Fibroblast of the conjunctiva (primary cell): ENCODE measurements at places on chromosomes 11 and 22.

DNA sequence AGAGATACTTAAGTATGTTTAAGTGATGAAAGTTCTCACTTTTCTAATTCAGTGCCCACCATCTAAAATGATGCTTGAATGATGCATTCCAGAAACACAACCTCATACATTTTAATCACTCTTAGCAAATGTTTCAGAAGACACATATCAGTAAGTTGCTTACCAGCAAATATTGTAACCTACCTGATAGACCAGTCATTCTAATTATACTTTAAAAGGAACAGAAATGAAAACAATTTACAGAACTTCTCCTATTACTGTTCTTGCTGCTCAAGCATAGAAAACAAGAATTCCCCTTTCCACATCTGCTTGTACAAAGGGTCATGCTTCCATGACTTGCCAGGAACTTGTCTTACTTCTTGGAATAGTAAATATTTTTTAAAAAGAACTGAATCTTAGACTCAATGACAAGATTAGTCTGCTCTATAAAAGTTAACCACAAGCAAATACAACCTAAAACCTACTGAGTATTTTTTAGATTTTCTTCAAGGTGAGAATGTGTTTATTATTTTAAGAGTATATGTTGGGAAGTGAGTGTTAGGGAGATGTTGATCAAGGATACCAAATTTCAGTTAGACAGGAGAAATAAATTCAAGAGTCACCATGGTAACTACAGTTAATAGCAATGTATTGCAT is 82.0 kb upstream of the SC5D start:
- no peak for DNase-seq

DNA sequence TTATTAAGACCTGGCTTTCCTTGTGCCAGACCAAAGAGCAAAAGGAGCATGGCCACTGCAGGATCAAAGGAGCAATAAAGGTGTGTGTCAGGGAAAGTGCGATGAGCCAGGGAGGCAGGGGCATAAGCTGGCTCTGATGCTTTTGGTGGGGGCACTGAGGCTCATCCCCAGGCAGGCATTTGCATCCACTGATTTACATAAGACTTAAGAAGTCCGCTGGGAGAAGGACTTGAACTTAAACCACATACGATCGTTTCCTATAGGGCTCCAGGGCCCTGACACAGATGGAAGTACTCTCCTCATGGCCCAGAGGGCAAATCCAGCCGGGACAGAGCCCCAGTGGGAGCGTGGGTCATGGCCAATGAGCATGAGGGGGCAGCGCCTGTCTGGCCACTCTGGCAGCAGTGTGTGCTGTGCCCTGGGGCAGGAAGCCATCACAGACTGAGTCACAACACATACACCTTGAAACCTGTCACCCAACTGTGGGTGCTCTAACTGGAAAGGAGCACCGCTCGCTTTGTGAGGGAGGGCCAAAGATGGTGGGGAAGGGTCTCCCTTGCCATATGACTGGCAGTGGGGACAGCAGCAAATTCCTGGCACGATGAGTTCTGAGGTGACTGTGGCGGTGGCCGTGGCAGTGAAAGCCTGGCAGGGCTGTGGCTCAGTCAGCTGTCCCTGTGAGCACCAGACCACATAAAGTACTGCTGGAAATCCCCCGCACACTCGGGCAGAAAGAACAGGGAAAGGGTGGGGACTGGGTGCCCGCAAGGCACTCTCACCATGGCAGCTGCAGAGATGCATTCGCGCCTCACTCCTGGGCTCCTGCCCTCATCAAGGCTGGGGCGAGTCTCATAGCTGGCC is 79.4 kb upstream of the LMO1 start:
- DNase-seq: no peak

DNA sequence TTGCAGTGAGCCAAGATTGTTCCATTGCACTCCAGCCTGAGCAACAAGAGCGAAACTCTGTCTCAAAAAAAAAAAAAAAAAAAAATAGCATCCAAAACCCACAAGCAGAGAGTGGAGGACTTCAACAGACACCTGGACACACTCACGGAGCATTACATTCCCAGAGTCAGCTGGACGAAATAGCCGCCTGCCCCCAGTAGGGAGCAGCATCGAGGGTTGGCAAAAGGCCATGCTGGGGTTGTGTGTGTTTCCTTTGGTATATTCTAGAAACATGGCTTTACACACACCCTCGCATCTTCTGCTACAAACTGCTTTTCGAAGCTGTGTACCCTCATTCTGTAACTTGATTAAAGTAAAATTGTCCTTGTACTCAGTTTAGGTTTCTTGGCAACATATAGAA is 5.3 kb downstream of the ADA2 start:
- no peak for DNase-seq

GRCh38 chr11:46353698-46354097 is 6.4 kb downstream of the DGKZ start:
- DNase-seq: no peak

- no peak for DNase-seq
These were observed 249.0 kb upstream of the CNTN5 start for GRCh38 chr11:98771791-98772190.

DNA sequence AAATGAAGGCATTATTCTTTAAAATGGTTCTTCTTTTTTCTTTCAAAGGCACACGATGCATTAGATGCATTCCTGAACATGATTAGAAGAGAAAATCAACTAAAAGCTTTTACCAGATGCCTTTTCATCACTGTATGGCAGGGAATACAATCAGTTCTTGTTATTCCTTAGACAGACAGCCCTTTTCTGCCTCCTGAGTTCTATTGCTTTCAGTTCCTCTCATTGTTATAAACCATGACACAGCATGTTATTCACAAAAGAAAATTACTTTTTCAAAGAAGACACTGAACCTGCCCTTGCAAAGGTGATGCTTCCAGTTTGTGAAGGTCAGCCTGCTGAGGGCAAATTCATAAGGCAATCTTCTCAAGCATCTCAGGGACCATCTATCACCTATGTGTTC is 70.1 kb downstream of the FAM181B start:
- no peak for DNase-seq

DNA sequence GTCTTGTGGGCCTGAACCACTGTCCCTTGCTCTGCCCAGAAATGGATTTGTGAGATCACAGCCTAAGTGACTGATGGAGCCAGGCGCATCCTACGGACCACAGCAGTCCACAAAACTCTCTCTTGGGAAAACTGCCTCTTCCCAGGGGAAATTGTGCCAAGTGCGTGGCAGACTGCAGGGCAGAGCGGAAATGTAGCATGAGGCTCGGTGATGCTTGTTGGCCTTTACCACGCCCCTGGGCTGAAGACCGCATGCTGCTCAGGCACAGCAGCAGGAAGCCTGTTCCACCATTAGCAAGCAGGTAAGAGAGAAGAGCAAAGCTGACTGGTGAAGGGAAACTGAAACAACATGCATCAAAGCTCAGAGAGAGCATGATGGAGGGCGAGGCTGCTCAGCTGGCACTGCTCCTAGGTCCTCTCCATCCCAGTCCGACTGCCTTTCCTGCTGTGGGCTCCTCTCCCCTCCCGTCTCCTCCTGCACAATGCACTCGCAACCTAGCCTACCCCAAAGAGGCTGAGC is 26.5 kb upstream of the SCARF2 start:
- no peak for DNase-seq

- DNase-seq: no peak
These were observed 51.7 kb upstream of the PRODH start for GRCh38 chr22:18987765-18988164.

- DNase-seq: peak; percentile 26
These were observed 1.1 kb downstream of the CSTF3 start for GRCh38 chr11:33160136-33160535.

GRCh38 chr11:45331839-45332238 is 45.7 kb upstream of the SYT13 start:
- DNase-seq: no peak

- no peak for DNase-seq
These were observed 74.1 kb downstream of the ENTHD1 start for GRCh38 chr22:39819429-39819828.

- DNase-seq: no peak
These were observed 27.0 kb upstream of the SC5D start for GRCh38 chr11:121265586-121265985.

DNA sequence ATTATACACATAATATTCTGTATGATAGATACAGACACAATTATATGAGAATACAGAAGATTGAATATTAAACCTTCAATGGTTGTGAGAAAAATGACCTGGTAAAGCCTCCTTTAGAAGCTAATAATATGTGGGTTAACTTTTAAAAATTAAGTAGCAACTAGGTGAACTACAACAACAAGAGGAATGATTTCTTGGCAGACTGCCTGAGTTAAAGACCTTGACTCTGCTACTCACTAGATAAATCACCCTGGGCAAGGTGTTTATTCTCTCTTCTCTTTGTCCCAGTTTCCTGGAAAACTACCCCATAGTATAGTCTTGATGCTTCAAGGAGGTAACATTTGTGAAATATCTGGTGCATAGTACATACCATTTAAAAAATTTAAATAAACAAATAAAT is 519.6 kb upstream of the TENM4 start:
- no peak for DNase-seq

DNA sequence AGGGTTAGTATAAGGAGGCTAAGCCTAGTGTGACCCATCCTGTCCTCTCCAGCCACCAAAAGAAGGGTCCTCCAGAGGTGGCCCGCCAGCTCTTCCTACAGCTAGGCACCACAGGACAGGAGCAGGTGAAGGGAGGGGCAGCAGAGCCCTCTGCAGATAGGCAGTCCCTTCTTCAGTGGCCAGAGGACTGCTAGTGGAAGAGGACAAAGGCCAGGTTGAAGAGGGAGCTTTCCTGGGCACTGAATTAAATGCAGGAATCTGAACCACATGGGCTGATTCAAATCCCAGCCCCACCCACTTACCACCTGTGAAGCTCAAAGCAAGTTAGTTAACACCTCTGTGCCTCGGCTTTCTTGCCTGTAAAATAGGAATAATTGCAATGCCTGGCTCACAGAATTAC is 409.5 kb downstream of the NXPE2 start:
- DNase-seq: no peak

DNA sequence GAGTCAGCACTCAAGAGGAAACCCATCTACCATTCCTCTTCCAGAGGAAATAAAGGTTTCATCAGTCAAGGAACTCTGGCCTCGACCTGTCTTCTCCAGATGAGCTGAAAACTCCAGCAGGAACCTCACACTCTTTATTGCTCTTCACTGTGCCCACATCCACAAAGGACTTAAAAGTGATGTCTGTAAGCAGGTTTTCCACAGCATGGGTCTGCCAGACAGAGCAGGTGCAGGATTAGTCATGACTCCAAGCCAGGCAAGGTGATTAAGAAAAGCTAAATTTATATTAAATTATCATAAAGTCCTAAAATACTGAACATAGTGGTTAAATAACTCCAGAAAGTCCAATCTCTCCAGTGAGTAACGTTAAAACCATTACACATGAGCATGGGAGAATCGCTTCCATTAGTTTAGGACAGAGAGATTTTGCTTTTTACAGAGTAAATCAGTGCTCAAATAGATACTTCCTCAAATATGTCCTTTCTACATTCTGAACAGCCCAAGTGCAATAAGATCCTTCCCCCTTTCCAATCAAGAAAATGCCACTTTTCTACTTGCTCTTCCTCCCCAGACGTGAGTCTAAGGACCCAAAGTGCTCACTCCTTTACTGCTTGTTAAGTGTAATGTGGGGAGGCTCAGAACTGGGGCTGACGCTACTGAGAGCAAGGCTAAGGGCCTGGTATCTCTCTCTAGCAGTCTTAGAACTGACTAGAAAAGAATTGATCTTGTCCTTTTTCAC is 10.7 kb upstream of the CKAP5 start:
- no peak for DNase-seq

DNA sequence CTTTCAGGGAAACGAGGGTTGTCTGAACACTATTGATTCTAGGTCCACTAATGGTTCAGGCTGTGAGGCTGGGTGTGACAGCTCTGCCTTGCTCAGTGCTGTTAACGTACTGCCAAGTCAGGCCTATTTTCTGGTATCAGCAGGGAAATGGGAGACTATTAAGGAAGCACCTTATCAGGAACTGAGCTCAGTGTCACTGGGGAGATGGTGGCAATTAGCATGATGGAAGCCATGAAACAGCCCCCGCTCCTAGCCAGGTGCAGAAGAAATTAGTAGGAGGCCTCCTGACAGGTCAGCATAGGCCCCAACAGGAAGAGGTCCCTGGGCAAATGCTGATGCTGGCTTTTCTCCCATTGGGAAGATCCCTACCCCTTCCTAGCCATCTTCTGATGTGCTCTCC is 42.6 kb upstream of the LMO2 start:
- DNase-seq: no peak

- no peak for DNase-seq
These were observed 23.0 kb upstream of the STK33 start for GRCh38 chr11:8617063-8617462.

GRCh38 chr22:26588729-26589366 is 1.1 kb downstream of the TPST2 start:
- no peak for DNase-seq

GRCh38 chr11:79039122-79039521 is 401.7 kb downstream of the TENM4 start:
- no peak for DNase-seq

GRCh38 chr11:66879583-66879982 is 22.7 kb downstream of the LRFN4 start:
- no peak for DNase-seq

DNA sequence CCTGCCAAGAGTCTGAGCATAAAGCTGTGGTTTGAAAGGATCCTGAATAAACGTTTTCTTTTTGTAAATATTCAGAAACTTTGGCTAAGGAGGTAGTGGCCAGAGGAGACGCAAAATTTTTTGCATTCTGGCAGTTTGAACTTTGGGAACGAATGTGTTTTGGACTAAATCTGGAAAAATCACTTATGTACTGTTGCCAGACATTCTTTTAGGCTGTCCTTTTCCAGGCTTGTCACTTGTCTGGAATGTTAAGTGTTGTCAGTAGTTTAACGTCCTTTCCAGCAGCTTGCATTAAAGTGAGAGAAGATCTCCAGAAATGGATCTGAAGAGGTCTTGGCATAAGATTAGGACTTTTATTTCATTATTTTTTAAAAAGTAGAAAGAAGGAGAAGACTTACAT is 18.5 kb downstream of the SPECC1L start:
- peak; percentile 33 for DNase-seq

GRCh38 chr22:25404928-25405816 is 159.3 kb upstream of the GRK3 start:
- no peak for DNase-seq

- DNase-seq: no peak
These were observed 18.2 kb downstream of the INCENP start for GRCh38 chr11:62142043-62142375.

GRCh38 chr11:32288276-32288675 is 147.1 kb downstream of the WT1 start:
- DNase-seq: no peak
